ENCODE measurements at places on chromosomes 11 and 22.

DNA sequence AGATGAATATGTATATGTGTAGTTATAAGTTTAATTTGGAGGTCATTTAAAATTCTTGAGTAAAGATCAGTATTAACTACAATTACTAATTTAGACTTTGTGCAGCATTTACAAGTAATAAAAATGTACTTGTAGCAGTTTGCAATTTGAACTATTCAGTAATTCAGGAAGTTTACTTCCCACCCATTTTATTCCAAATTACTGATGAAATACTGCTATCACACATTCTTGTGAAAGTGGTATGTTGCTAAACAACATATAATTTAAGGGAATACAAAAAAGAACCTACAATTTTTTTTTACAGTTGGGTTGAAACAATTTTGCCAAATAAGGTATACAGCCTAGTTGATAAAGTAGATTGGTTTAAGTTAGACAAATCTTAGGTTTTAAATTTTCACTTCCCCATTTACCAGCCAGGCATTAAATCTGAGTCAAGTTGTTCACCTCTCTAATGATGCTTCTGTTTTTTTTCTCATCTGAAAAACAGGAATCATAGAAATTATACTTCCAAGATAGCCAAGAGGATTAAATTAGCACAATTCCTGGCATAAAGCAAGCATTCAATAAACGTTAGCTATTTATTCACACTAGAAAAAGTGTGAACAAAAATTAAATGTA is 45.3 kb downstream of the ZBTB44 start:
- no peak for DNase-seq

DNA sequence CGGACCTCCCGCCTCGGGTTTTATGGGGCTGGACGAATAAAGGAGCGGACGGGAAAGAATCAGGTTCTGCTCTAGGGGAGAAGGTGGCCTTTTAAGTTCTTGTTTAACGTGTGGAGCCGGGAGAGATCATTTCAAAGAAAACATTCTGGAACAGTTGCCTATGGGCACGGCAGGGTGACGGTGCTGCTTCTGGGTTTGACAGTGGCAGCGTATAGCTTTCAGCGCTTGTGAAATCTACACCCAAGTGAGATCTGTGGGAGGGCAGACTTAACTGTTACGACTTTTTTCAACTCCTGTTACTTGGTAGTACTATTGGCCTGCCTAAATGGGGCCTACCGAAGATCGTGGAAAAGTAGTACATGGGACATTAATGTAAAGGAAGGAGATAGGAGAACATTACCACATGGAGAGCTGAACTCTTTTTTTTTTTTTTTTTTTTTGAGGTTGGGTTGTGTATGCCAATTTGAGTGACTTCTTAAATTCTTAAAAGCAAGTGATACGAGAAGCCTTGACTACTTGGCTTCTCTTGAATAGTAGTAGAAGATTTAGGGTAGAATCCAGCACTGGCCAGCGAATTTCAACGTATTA is 743 bp downstream of the USP47 start:
- no peak for DNase-seq

DNA sequence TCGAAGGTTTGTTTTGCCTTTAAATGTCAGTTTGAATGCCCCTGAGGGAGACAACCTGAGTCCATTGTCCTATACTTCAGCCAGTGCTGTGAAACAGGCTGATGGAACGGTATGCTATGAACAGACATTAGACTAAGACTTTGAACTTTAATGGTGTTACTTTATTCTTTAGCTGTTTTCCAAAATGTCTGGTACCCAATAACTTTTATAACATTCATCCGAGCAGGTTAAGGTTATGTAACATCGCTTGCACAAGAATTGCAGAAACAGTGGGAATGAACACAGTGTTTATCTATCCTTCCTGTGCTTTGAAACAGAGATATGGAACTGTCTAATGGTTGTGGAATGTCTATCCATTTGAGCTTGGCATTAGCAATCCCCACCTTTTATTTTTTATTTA is 12.5 kb upstream of the PTS start:
- no peak for DNase-seq

GRCh38 chr11:22703040-22703439 is 36.6 kb downstream of the GAS2 start:
- no peak for DNase-seq

GRCh38 chr11:37532271-37532670 is 934.2 kb upstream of the RAG2 start:
- DNase-seq = no peak

- DNase-seq = no peak
Observed at GRCh38 chr22:37122598-37123180, 13.2 kb upstream of the TMPRSS6 start.

DNA sequence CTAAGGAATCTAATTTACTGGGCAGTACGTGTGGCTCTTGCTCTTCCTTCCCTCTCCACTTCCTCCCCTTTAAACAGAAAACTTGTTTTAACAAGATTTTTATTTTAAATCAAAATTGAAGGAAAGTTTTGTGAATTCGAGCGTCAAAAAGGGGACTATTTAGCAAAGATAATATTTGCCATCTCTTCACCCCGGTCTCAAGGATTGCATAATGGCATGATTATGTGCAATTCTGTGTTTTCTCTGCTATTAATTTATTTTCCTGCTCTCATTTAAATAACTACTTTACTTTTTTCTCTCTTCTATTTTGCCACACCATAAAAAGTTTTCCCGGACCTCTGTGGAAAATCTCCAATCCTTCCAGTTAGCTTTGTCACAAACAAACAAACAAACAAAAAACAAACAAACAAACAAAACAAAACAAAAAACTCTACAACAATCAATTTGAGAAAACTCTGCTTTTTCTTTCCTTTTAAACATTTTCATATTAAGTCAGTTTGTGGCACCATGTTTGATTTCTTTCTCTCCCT is 10.2 kb upstream of the PAX6 start:
- DNase-seq = no peak

GRCh38 chr11:57424792-57425564 is 1.9 kb downstream of the SLC43A3 start:
- DNase-seq = no peak

- no peak for DNase-seq
Observed at GRCh38 chr11:113272927-113273615, 41.3 kb upstream of the TTC12 start.

DNA sequence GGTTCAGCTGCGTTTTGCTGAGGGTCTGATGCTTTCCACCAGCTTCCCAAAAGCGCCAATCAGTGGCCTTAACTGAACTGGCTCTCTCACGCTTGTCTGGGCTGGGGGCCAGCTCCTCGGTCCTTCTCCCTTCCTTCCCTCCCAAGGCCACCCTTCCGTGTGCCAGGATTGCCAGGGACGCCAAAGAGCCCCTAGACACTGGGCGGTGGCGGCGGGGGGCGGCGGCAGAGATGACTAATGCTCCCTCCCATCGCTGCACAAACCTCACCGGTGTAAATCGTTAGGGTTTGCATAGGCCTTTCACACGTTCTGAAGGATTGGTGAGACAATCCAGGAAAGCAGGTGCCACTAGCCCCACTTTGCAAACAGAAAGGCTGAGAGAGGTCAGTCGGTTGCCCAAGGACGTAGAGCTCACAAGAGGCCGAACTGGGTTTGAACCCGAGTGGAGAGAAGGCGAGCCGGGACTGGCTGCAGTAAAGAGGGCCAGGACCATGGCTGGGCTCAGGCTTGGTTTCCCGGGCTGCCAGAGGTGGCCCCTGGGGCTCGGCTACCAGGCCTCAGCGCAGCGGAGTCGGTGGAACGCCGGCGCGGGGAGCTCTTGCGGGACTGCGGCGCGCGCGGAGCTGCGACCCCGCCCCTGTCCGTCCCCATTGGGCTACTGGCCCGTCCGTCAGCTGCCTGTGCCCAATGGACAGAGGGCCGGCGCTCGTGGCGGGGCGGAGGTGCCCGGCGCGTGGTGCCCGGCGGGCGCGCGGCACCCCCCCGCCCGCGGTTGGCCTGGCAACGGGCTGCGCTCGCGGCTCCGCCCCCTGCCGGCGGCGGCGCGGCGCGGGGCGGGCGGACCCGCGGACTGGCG is 589 bp upstream of the GNAZ start:
- DNase-seq = peak; percentile 92

DNA sequence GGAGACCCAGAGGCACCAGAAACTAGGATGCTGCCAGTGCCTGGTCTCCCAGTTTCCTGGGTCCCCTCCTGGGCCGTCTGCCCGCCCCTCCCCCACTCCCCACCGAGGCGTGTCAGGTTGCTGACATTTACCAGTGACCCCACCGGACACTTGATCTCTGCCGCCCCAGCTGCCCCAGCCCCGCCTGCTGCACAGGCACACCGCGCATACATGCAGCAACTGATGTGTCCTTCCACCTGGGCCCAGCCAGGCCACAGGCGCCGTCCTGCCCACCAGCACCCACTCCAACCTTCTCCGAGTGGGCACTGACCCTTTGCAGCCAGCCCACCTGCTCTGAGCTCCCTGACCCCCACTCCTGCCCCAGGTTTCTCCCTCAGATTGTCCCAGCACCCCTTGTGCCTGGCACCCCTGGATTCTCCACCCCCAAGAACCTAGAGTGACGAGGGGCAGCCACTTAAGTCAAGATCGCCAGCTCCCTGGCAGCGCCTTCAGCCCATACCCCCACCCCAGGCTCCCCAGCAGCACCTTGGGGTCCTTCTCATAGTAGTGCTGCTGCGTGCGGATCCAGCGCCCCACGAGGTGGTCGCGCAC is 548 bp downstream of the PYGM start:
- DNase-seq = peak; percentile 48

- DNase-seq = no peak
Observed at GRCh38 chr11:112977755-112978154, 16.5 kb downstream of the NCAM1 start.

- DNase-seq = no peak
Observed at GRCh38 chr11:113628912-113629311, 77.2 kb downstream of the TMPRSS5 start.

DNA sequence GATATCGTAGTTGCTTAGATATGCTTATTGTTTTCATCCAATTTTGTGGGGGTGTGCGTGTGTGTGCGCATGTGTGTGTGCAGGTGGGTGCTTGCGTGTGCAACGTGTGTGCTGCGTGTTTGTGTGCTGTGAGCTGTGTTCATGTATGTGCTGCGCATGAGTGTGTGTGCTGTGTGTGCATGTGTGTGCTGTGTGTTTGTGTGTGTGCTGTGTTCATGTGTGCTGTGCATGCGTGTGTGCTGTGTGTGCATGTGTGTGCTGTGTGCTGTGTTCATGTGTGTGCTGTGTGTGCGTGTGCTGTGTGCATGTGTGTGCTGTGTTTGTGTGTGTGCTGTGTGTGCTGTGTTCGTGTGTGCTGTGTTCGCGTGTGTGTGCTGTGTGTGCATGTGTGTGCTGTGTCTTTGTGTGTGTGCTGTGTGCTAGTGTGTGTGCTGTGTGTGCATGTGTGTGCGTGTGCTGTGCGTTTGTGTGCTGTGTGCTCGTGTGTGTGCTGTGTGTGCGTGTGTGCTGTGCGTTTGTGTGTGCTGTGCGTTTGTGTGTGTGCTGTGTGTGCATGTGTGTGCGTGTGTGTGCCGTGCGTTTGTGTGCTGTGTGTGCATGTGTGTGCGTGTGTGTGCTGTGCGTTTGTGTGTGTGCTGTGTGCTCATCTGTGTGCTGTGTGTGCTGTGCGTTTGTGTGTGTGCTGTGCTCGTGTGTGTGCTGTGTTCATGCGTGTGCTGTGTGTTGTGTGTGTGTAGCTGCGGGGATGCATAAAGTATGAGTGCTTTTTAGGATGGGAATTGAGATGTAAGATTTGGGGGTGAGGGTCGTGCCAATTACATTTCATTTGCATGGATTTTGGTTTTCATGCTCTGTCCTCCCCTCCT is 7.6 kb downstream of the IGF2 start:
- DNase-seq = no peak

DNA sequence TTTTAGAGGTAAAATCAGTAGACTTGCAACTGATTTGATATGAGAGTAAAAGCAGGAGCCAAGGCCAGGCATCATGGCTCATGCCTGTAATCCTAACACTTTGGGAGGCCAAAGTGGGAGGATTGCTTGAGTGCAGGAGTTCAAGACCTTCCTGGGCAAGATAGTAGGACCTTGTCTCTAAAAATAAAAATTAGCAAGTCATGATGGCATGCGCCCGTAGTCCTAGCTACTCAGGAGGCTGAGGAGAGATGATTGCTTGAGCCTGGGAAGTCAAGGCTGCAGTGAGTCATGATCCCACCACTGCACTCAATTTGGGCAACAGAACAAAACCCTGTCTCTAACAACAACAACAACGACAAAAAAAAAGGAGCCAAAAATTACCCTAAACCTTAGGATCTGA is 13.5 kb downstream of the SGSM3 start:
- DNase-seq = no peak

DNA sequence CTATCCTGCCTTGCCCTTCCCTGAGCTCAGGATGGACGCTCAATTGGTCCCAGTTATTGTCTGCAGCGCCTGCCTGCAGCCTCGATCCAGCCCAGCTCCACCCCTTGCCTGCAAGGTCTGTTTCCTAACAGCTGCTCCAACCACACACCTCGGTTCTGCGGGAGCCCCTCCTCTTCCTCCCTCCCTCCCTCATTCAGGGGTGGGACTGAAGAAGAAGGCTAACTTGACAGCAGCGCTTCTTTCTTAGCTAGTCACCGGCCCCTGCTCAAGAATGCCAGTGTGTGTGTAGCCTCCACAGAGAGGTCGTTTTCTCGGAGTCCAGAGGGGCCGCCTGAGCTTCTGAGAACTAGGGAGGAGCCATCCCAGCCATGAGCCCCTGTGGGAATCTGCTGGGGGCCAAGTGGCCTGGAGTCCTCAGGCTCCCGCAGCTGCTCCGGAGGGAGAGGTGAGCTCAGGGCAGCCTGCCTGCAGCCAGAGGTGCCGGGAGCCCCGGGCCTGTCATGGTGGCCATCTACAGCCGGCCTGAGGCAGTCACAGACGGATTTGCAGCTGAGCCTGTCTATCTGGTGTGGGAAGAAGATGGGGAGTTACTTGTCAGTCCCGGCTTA is 36.1 kb downstream of the LIMK2 start:
- DNase-seq = peak; percentile 87

DNA sequence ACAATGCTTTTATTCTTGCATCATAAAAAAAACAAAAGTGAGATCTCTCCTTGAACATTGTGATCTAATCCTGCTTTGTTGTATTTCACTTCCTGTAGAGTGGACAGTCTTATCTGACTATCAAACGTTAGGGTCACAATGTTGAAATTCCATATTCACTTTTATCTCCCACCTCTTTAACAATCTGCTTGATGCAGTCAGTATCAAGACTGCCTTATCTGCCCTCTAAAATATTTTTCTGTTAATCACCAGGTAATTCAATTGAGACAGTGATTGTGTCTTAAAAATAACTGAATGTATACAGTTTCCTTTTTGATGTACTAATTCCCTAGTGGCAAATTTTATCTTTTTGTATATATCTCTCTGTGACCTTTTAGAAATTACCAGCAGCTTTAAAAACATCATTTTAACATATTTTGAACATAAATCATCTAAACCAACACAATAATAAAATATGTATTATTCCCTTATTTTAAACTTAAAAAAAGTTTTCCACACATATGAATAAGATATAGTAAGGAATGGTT is 143.1 kb upstream of the MPPED2 start:
- no peak for DNase-seq

Measured in ecto neural progenitor cell (in vitro differentiated cells).